ENCODE measurements at places on chromosomes 5 and 9. TPM values are rescaled to one million over a fixed set of nuclear protein-coding genes. Genes with fewer than 3 reads are reported as not detected.

PCDHB2 gene
- polyA plus RNA-seq = not detected

FSD1L gene
- 0.53 TPM for polyA plus RNA-seq

ACOT12 gene
- polyA plus RNA-seq = not detected

NEURL1B gene
- polyA plus RNA-seq = not detected

ANKRD18B gene
- not detected for polyA plus RNA-seq

MED10 gene
- 118 TPM for polyA plus RNA-seq

PHYHD1 gene
- polyA plus RNA-seq = 0.64 TPM

PPP2CA gene
- polyA plus RNA-seq = 232 TPM

EQTN gene
- polyA plus RNA-seq = not detected

TYRP1 gene
- not detected for polyA plus RNA-seq

NUTM2F gene
- polyA plus RNA-seq = not detected

SLC25A2 gene
- not detected for polyA plus RNA-seq

OTULIN gene
- polyA plus RNA-seq = 28.1 TPM

C9orf43 gene
- 0.83 TPM for polyA plus RNA-seq

All from CD8-positive, alpha-beta memory T cell (primary cell).